NCI-H1694 treated with DMSO at 0.1 percent for 48 hours (cell line): ENCODE measurements at places on chromosomes 11 and 22.
A peak's percentile ranks its signal among the peaks of the same experiment; 100 is the strongest.

DNA sequence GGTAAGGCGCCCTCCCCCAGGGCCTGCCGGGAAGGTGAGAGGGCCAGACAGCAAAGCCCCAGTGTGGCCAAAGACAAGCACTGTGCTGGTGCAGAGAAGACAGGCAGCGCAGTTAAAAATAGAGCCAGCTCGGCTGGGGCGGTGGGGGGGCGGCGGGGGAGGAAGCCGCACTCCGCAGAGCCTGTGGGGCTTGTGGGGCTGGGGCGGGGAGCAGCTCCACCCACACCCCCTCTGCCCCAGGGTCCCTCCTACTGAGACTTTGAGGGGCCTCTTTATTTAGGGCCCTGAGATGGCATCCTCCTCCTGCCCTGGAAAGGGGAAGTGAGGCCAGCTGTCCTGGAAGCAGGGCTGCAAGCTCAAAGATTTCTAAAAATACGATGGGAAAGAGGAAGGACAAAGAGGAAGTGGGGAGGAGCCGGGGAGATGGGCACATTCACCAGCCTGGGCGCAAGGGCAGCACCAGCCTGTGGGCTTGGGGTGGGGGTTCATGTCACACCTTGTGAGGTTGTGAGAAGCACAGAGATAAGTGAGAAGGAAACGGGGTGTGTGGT, 2.6 kb downstream of the CYTH4 start:
- no peak for DNase-seq

- no peak for DNase-seq
Observed at GRCh38 chr11:110891411-110891810, 179.2 kb upstream of the ARHGAP20 start.

DNA sequence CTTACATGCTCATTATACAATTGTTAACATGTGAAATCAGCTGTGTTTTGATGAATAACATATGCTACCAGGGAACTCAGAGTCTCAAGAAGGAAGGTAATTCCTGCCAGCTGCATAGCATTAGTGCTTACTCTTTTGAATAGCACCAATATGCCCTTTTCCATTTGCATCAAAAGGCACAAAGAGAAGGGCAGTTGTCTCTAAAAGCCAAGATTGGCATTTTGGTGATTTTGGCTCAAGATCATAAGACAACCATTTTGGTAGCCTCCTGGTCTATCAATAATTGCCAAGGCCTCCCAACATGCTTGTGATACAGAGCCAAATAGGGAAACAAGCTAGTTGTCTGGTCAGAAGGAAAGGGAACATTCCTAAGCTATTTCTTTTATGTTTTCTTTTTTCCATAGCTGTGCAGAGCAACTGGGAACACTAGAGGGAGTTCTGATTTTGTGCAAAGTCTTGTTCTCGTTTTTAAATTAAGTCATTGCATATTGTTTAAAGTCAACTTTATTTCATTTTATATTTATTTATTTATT, 416.7 kb upstream of the CHORDC1 start:
- DNase-seq, result no peak

DNA sequence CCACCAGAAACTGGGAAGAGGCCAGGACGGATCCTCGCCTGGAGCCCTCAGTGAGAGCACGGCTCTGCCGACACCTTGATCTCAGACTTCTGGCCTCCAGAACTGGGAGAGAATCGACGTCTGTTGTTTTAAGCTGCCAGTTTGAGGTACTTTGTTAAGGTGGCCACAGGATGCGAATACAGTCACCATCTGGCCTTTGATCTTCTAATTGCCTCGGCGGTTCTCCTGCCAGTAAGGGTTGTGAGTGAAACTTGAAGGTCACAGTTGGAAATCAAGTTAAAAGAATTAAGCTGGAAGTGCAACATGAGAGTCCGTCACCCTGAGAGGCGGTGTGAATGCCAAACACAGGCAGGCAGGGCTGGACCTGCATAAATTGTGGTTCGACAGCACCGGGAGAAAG, 27.9 kb downstream of the PARVB start:
- no peak for DNase-seq

- DNase-seq, result no peak
Observed at GRCh38 chr22:21738081-21738480, 2.5 kb upstream of the YPEL1 start.

- DNase-seq, result peak; percentile 70
Observed at GRCh38 chr11:45110562-45110961, 35.9 kb upstream of the PRDM11 start.

GRCh38 chr11:106937111-106937510, 81.2 kb downstream of the GUCY1A2 start:
- no peak for DNase-seq

GRCh38 chr11:67278939-67279588, 10.0 kb upstream of the ANKRD13D start:
- DNase-seq, result no peak

DNA sequence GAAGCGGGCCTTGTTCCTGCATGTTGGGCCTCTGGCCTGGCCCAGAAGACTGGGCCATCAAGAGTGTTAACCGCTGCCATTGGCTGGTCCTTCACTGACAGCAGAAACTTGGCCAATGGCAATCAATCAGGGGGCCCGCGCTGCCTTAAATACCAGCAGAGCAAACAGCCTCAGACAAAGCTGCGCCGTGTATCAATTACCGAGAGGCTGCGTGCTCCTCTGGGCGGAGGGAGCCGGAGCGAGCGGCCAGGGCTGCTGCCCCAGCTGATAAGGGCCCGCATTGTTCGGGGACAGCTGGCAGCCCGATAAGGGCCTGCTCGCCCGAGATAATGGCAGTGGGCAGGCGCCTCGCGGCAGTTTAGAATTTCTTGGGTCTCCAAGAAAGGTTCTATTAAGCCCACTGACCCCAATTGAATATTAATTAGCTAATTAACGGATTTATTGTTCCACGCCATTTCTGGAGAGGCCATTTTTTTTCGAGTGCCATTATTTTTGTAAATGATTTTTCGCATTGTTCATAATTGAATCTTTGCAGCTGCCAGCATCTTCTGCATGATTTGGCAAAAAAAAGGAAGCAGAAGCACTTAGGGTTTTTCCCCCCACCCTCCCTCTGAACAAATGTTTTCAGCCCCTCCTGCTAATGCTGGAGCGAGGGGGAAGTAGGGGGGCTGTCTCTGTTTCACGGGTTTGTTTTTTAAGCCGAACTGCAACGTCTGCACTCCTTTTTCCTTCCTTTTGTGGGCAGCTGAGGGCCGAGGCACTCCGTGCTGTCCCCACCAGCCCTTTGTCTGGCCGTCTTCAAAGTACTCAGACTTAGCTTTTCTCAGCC, 37.6 kb upstream of the RIC3 start:
- no peak for DNase-seq

DNA sequence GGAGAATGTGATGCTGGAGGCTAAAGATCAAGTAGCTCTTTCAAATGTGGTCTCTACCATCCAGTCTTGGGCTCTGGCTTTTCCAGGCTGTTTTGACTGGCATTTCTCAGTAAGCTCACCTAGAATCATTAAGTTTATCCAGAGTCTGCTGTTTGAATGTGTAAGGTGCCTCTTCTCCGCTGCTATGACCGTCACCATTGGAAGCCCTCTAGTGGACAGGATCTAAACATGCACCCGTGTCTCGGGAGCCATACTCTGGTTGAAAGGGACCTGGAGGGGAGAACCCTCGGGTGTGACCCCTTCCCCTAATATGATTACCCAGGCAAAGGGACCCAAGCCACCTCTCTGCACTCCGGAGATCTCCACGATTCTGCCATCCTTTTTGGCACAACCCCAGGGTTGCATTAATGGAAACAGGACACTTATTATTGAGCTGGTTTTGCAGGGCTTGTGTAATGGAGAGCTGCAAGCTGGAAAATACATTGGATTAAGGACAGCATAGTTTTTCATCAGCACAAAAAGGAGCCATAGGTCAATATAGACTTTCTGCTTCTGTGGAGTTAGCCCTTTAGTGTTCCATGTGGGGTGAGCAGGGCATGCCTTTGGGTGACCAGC, 191.0 kb upstream of the LARGE1 start:
- peak; percentile 9 for DNase-seq

DNA sequence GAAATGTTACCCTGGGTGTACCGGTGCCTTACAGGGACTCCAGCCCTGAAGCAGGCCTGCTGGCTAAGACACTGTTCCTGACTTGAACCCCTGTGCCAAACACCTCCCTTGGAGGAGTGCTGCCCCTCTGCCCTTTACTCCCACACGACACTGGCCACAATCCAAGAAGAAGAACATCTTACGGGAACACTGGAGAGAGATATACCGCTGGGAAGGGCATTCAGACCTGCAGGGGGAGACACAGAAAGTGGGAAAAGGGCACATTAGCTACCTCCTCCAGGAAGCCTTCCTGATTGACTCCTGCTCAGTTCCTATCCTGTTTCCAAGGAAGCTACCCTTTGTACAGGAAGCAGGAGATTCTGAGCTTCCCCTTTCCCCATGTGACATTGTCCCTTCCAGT, 18.7 kb downstream of the TMPRSS13 start:
- DNase-seq, result no peak

- no peak for DNase-seq
Observed at GRCh38 chr11:24496736-24497725, at the start of gene LUZP2. TSS of gene LUZP2 (plus strand) at chr11:24497053.

- DNase-seq, result no peak
Observed at GRCh38 chr11:72573072-72573854, 101.0 kb downstream of the PDE2A start.

- no peak for DNase-seq
Observed at GRCh38 chr11:96168623-96169022, 174.4 kb downstream of the MAML2 start.

GRCh38 chr22:24068717-24069297, 57.7 kb downstream of the CABIN1 start:
- DNase-seq, result no peak

GRCh38 chr11:19380375-19380774, 139.6 kb upstream of the E2F8 start:
- no peak for DNase-seq

- DNase-seq, result no peak
Observed at GRCh38 chr11:36402568-36403170, 106.6 kb downstream of the PRR5L start.

GRCh38 chr11:61514050-61514917, 5.7 kb downstream of the LRRC10B start:
- no peak for DNase-seq

GRCh38 chr11:108571001-108571400, 22.6 kb downstream of the EXPH5 start:
- DNase-seq, result no peak

DNA sequence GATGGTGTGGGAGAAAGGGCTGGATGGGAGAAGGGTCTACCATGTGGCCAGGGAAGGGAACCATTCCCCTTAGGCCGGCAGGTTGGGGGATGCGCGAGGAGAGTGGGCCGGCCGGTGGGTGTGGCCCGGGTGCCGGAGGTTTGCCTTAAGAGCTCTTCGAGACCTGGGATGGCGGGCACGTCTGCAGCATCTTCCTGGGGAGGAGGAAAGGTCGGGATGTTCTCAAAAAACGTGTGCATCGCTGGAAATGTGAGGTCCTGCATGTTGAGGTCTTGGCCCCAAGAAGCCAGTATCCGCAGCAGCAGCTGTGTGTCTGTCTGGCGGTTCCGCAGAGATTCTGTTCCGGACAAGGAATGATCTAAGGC, 1.4 kb downstream of the NAV2 start:
- no peak for DNase-seq

DNA sequence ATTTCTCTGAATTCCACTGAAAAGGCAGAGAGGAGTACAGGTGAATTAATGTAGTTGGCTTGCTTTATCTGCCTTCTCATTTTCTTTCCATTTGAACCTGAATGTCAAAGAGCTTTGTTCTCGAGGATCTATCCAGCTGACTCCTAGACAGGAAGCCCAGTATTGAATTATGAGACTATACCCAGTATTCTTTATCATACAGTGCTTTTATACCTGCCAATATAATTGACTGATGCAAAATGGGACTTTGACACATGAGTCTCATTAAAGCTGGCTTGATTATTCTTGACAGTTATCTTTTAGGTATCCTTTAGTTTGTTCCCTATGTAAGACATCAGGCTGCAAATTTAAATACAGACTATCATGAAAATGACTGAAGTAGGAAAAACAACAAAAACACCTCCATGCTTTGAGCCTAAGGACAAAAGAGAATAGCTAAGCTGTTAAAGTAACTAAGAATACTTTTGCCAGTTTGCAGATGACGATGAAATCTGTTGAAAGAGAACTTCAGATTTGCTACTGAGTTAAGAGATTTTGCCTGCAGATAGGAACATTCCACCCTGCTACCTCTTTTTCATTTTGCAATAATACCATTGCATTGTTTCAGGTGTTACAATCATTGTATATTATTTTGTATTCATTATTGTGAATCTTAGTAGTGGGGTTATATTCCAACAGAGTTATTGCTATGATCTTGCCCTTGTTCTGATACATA, 117.1 kb downstream of the ENTHD1 start:
- no peak for DNase-seq

DNA sequence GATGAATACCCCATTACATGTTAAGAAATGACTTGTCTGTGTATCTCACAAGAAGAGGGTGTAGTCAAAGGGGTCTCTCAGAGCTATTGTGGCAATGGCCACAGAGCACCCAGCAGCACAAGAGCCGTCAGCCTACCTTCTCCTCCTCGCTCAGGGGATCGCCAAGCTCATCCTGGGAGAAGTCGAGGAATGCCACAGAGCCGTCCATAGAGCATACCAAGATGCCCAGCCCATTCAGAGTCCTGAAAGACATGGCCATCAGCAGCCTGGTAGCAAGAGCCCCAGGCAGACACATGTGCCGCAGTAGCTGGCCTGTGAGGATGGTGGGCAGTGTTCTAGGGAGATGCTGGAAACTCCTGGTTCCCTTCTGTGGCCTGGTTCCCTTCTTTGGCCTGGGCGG, 44.0 kb downstream of the HIRA start:
- no peak for DNase-seq

- DNase-seq, result no peak
Observed at GRCh38 chr11:13949876-13950275, 12.6 kb upstream of the SPON1 start.

GRCh38 chr11:11010624-11011127, 152.8 kb upstream of the ZBED5 start:
- DNase-seq, result no peak

- peak; percentile 2 for DNase-seq
Observed at GRCh38 chr11:10181811-10182210, 112.2 kb downstream of the SBF2 start.

DNA sequence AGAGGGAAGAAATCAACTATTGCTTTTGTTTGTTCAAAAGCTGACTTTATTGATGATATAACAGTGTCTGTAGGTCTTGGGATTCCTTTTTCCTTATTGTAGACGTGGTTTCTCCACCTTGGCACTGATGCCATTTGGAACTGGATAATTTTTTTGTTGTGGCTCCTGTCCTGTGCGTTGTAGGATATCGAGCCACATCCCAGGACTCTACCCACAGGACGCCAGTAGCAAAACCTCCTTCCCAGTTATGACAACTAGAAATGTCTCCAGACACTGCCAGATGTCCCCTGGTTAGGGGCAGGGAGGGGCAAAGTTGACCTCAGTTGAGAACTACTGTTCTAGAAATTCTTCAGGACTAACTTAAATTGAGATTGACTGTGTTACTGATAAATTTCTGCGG, 45.8 kb downstream of the ZNRF3 start:
- DNase-seq, result no peak

- DNase-seq, result no peak
Observed at GRCh38 chr11:92890846-92891245, 78.6 kb upstream of the MTNR1B start.

- DNase-seq, result no peak
Observed at GRCh38 chr11:34356576-34356912, 1.3 kb downstream of the ABTB2 start.

GRCh38 chr11:44575288-44575672, 9.8 kb downstream of the CD82 start:
- no peak for DNase-seq

- no peak for DNase-seq
Observed at GRCh38 chr11:55658608-55659007, 3.4 kb upstream of the OR4C6 start.
